ENCODE measurements at places on chromosomes 6 and 20.
A peak's percentile ranks its signal among the peaks of the same experiment; 100 is the strongest.

- DNase-seq, result no peak
These were observed 3.2 kb upstream of the SOX4 start for GRCh38 chr6:21590346-21590745.

DNA sequence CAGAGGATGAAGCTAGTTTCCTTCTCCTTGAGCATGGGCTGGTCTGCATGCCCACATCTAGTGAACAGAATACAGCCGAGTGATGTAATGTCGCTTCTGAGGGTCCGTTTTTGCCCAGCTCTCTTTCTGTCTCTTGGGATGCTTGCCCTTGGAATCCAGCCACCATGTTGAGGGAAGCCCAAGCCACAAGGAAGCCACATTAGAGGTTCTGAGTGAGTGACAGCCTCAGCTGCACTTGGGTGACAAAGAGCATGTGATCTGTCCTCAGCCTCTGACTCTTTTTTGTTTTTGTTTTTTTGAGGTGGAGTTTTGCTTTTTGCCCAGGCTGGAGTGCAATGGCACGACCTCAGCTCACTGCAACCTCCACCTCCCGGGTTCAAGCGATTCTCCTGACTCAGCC is 100.6 kb upstream of the SALL4 start:
- no peak for DNase-seq

DNA sequence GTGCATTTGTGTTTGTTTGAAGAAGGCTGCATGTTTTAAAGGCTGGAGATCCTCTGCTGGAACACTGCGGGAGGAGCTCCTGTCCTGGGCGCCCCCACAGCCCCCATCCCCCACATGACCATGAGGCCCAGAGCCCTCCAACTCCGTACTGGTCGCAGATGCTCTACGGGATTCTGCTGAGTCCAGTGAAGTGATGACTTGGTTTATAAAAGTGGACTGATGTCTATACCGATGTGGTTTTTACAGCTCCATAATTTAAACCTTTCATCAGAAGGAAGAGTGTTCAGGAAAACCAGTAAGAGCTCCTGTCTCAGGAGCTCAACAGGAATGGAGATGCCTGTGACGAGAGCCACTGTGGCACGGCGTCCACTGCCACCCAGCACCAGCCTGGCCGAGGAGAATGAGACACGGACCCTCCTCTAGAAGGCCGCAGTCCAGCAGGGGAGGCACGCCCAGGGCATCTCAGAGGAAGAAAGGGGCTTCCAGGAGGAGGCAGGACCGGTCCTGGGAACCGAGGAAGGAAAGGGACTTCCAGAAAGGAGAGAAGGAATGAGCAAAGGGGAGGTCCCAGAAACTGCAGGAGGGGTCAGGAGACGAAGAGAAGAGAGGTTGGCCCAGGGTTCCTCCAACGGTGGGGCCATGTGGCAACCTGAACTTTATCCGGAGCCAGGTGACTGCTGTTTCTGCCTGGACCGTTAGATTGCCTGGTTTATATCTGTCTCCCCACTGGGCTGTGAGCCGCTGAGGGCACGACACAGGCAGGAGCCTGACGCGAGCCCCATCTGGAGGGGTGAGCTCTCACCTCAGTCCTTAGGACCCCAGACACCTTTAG is 26.9 kb downstream of the BFSP1 start:
- DNase-seq, result peak; percentile 53

- peak; percentile 64 for DNase-seq
These were observed at the start of gene TSHZ2 for GRCh38 chr20:52972190-52972937. Gene TSHZ2, plus strand, starts transcription at chr20:52972358. Its CDS starts 936 bp downstream, at chr20:52973294.

GRCh38 chr6:108793516-108794251 is 54.5 kb upstream of the ARMC2 start:
- no peak for DNase-seq

- DNase-seq, result no peak
These were observed 15.0 kb downstream of the NQO2 start for GRCh38 chr6:3014675-3015066.

- no peak for DNase-seq
These were observed 230.5 kb downstream of the ZMYND8 start for GRCh38 chr20:47125758-47126591.

DNA sequence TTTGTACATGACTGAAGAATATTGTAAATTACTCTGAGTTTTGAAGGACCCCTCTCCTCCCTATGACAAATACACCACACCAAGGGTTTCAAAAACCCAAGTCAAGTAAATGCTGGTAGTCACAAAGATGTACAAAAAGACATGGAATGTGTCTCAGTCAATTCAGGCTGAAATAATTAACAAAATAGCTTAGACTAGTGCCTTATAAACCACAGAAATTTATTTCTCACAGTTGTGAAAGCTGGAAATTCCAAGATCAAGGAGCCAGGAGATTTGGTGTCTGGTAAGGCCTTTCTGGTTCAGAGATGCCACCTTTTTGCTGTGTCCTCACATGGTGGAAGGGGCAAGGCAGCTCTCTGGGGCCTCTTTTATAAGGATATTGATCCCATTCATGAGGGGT is 202.3 kb upstream of the RIN2 start:
- DNase-seq, result no peak

DNA sequence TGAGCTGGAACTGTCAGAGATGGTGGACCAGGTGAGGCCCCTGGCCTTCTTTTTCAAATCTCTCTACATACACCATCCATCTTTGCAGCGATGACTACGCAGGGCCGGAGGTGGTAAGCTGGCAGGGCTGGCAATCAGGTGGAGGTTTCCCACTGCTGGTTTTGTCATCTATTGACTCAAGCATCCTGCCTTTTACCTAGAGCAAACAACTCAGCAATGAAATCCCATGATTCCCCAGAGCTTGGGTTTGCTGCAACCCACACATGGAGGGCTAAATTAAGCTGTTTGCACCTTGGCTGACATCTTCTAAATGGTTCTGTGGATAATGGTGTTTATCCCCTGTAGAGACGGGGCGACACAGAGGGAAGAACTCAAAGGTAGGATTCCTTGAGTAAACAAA is 170.2 kb downstream of the SCP2D1 start:
- no peak for DNase-seq

DNA sequence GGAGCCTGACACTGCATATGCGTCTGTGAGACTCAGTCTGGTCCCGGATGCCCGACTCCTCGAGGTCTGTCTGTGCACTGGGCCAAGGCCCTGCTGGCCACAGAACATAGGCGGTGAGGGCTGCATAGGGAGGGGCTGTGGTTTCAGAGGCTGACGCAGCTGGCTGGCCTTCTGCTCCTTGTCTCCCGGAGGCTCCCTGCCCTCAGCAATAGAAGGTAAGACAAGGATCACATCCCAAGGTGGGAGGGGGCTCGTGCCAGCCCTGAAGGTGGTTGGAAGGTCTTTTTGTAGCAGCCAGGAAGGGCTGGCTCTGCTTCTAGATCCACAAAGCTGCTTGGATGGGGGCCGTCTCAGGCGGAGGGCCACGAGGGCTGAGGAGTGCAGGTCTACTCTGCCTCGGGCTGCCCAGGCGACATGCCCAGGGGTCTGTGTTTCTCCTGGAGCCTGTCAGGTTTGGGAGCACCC is 239.8 kb upstream of the SULF2 start:
- DNase-seq, result no peak

- DNase-seq, result no peak
These were observed 538 bp upstream of the GRM1 start for GRCh38 chr6:146028252-146028795.
